ENCODE measurements at places on chromosomes 2 and 18.

- no peak for DNase-seq
Observed at GRCh38 chr18:75322206-75322605, 105.3 kb downstream of the SMIM21 start.

- no peak for DNase-seq
Observed at GRCh38 chr18:28153485-28154065, 23.4 kb downstream of the CDH2 start.

- no peak for DNase-seq
Observed at GRCh38 chr2:189876271-189876670, 92.0 kb downstream of the PMS1 start.

- no peak for DNase-seq
Observed at GRCh38 chr2:209600341-209601171, 171.1 kb upstream of the UNC80 start.

GRCh38 chr2:123840016-123840415 is 185.1 kb upstream of the CNTNAP5 start:
- no peak for DNase-seq

- no peak for DNase-seq
Observed at GRCh38 chr2:210009126-210009525, 6.7 kb downstream of the RPE start.

- DNase-seq: no peak
Observed at GRCh38 chr2:46568212-46569009, 89.0 kb downstream of the TMEM247 start.

DNA sequence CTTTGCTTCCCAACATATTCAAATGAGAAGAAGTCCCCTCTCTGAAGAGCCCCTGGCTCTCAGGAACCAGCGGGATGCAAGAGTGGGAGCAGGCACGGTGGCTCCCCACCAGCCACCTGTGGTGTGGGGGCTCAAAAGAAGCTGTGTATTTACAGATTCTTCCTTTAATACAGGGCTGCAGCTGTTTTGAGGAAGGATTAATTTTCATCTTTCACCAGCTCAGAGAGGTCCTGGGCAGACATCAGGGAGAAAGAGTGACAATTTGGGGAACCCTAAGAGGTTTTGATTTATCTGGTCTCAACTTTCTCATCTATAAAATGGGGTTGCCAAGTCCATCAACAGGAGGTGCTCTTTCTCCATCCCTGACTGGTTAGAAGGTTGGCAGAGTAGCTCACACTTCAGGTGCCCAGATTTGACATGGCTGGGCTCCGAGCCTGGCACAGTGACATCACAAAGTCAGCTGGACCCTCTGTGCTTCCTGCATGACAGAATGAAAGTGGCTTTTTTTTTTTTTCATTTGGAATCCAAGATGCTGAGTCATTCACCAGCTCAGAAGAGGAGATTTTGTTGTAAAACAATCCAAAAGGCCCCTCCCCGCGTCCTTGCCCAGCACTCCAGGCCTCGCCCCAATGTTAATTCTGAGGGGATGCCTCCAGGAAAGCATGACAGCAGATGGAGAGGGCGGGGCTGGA is 15.5 kb upstream of the SIX2 start:
- no peak for DNase-seq

DNA sequence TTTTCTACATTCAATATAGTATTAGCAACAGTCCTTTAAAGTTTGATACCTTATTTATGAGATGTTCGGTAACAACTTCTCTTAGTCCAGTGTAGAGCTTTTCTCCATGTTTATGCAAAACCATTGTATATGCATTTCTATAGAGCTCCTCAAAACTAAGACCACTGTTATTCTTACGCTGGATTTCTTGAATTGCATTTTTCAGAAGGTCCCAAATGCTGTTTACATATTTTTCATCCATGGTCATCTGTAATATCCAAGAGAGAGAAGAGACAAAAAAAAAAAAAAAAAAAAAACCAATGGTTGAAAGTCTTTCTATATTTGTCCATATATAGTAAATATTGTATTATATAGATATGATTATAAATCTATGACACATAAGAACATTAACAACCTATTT is 27.6 kb downstream of the CUL3 start:
- DNase-seq: no peak

DNA sequence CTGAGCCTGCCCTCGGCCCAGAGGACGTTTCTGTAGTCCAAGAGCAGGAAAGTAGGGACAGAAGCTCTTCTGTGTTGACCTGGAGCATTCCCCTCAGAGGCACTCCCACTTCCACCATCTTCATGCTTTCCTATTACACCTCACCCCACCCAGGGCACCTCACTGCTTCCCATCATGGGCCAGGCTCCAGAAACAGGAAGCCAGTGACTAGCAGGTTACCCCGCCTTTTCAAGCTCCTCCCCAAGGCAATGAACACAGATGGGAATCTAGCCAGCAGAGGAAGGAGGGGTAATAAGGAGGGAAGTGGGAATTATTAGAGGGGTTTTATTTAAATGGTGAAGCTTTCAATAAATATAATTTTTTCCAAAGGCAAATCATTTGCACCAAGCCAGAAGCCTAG is 308.8 kb upstream of the MGAT5 start:
- no peak for DNase-seq

GRCh38 chr2:59896499-59897245 is 656.8 kb downstream of the BCL11A start:
- no peak for DNase-seq

DNA sequence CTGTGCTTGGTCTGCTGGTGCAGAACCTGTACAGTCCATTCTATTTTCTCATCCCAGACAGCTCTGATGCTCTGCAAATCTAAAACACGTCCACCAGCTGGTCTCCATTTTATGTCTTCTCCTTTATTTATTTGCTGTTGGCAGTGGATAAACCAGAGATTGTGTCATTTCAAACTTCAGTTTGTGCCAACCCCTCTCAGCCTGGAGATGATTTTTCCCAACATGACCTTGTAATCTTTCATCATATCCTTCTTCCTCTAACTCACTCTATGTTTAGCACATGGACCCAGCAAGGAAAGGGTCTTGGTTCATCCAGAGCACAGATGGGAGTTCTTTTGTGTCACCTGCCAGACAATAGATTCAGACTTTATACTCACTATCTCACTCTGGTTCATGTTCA is 273.2 kb downstream of the MTX2 start:
- no peak for DNase-seq

DNA sequence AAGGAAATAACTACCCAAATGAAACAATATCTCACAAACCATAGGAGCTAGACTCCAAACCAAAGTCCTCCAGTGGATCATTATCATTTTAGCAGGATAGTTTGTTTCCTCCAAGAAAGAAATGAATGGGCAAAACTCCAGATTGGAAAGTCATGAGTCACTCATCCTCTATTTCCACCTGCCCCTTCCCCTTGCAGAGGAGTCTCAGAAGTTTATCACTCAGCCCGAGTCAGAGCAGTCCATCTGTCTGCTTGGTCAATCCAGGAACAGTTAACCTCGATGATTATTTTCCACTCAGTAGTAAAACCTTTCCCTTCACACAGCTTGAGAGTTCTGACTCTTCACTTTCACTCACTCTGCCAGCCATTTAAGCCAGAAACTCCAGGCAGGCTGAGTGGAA is 462.2 kb downstream of the BCL11A start:
- DNase-seq: no peak

GRCh38 chr2:20443276-20443920 is 3.5 kb upstream of the RHOB start:
- no peak for DNase-seq

DNA sequence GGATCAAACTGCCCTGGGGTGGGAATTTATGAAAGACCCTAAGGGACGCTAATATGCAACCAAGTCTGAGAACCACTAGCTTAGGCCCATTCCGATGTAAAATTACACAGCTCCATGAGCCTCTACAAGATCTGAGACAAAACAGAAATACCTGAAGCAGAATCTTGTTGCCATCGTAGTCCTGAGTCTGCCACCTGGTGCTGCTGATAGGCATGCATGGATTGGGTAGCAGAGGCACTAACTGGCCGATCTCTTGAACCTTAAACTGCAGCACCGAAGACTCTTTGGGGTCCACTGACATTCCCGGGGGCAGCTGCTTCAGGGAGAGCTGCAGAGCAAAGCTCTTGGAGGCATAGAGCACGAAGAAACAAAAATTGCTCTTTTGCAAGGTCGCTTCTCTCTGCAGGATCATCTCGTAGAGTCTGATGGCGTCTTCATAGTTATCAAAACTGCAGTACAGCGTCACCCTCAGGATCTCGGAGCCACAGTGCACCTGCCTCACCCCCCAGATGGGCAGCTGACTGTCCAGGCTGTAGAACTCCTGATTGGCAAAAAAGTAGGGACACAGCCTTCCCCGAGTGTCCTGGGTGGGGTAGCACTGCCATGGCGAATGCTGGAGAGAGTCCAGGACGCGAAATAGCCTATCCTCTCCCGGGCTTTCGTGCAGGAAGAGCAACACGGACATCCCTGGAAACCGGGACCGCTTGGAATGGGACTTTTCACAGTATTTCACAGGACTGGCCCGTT is 848 bp downstream of the FAM124B start:
- no peak for DNase-seq

GRCh38 chr18:48957136-48957535 is 6.4 kb upstream of the SMAD7 start:
- DNase-seq: no peak

DNA sequence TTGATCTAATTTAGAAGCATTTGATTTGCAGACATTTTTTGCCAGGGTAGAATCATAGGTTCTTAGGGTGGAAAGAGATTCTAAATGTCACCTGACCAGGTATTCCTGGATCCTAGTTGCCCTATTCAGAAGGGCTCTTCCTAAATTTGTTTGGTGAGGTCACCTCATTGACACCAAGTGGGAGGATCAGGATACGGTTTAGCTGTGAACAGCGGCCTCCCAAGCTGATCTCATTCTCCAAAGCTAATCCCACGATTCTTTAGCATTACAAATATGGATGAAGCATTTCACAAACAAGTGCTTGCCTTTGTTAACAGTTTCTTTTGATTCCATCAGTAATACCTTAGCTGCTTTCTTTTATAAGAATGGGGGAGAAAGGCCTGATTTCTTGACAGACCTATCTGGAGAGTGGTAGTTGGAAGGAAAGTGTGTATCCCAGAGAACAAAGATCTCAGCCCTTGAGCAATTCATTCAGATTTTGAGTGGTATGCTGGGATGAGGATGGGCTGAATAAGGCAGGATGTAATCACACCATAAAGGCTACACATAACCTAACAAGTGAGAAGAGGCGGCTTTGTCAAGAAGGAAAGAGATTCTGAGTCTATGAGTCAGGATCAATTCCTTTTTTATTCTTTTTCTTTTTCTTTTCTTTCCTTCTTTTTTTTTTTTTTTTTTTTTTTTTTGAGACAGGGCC is 16.6 kb downstream of the KCTD1 start:
- no peak for DNase-seq

- no peak for DNase-seq
Observed at GRCh38 chr2:39127973-39128372, 7.1 kb upstream of the SOS1 start.

GRCh38 chr18:57931038-57931437 is 113.0 kb upstream of the NEDD4L start:
- no peak for DNase-seq

DNA sequence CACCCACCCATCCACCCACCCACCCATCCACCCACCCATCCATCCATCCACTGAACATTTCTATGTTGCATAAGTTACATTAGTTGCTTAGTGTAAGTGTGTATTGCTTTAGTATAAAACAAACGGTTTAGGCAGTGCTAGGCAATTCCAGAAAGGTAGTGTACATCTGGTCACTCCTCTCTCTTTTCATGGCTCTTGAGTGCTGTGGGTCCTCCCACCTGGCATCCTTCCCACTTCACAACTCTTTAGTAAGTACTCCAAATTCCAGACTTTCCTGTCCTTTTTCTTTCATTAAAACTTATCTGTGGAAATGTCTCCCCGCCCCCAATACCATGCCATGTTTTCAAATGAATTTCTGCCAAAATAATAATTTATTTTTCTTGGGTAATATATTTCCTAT is 122.5 kb downstream of the PLEKHM3 start:
- no peak for DNase-seq

- no peak for DNase-seq
Observed at GRCh38 chr2:46701152-46701551, 214.5 kb downstream of the MCFD2 start.

All from SIG-M5 (cell line).